ENCODE measurements at places on chromosomes 1 and 21. TPM values are rescaled to one million over a fixed set of nuclear protein-coding genes. Genes with fewer than 3 reads are reported as not detected.

The ZNF695 gene
- total RNA-seq, result 0.59 TPM

The CFAP74 gene
- total RNA-seq, result not detected

The TNFSF18 gene
- 0.30 TPM for total RNA-seq

The LIN28A gene
- not detected for total RNA-seq

The FBLIM1 gene
- 141 TPM for total RNA-seq

The S100A7 gene
- total RNA-seq, result not detected

The LCE1F gene
- not detected for total RNA-seq

The SH3D21 gene
- total RNA-seq, result 10.5 TPM

The PRMT2 gene
- total RNA-seq, result 170 TPM

The LENEP gene
- not detected for total RNA-seq

The RPTN gene
- total RNA-seq, result not detected

The PRXL2B gene
- total RNA-seq, result 8.9 TPM

The FCRL2 gene
- not detected for total RNA-seq

The PADI3 gene
- total RNA-seq, result 0.14 TPM

The KCNE2 gene
- total RNA-seq, result not detected

The OR14A2 gene
- total RNA-seq, result not detected

The SYPL2 gene
- not detected for total RNA-seq

The UBXN10 gene
- not detected for total RNA-seq

The CRP gene
- not detected for total RNA-seq

The DPT gene
- total RNA-seq, result 0.05 TPM

The SPRR2G gene
- total RNA-seq, result not detected

The GJA9 gene
- not detected for total RNA-seq

The GPR37L1 gene
- total RNA-seq, result 0.05 TPM

The CD1E gene
- not detected for total RNA-seq

The POU3F1 gene
- total RNA-seq, result 0.09 TPM

The FCMR gene
- not detected for total RNA-seq

The DMRTA2 gene
- 0.05 TPM for total RNA-seq

The PLA2G5 gene
- not detected for total RNA-seq

The S100A12 gene
- not detected for total RNA-seq

The FAM177B gene
- not detected for total RNA-seq

The SMCP gene
- not detected for total RNA-seq

The RGL1 gene
- 19.4 TPM for total RNA-seq

The WLS gene
- total RNA-seq, result 95.2 TPM

The LRRC39 gene
- 0.37 TPM for total RNA-seq

The DCST1 gene
- total RNA-seq, result not detected

The INTS3 gene
- total RNA-seq, result 34.1 TPM

The NBPF19 gene
- 13.1 TPM for total RNA-seq

The ACTL8 gene
- under 0.01 TPM for total RNA-seq

The ETV3L gene
- total RNA-seq, result not detected

The CASQ2 gene
- not detected for total RNA-seq

The LYPD8 gene
- total RNA-seq, result not detected

The PRELP gene
- total RNA-seq, result 0.32 TPM

The CATSPERE gene
- 0.30 TPM for total RNA-seq

The ITGB2 gene
- total RNA-seq, result not detected

The UQCRH gene
- 710 TPM for total RNA-seq

The FAM76A gene
- total RNA-seq, result 11.8 TPM

The LRRC7 gene
- 0.46 TPM for total RNA-seq

The HES5 gene
- total RNA-seq, result not detected

The LCE1E gene
- 0.42 TPM for total RNA-seq

The FMO4 gene
- total RNA-seq, result 0.89 TPM

The CCT3 gene
- total RNA-seq, result 510 TPM

The ERMAP gene
- total RNA-seq, result 13.0 TPM

Data from smooth muscle cell of the umbilical artery (primary cell).